ENCODE measurements at places on chromosomes 5 and 9.

GRCh38 chr5:143471666-143472464, 68.4 kb upstream of the NR3C1 start:
- no peaks in the 10 kb centered on the region for H3K36me3 ChIP-seq
- no peaks in the 10 kb centered on the region for H3K27me3 ChIP-seq
- no peak overlapping the region for H3K27ac ChIP-seq
- H3K4me3 ChIP-seq, result no peak overlapping the region
- no peaks in the 10 kb centered on the region for H3K4me1 ChIP-seq
- DNase-seq, result no peak

- no peaks in the 10 kb centered on the region for H3K4me1 ChIP-seq
- H3K4me3 ChIP-seq, result no peak within 1 kb of the TSS
- no peaks in the 10 kb centered on the region for H3K36me3 ChIP-seq
- H3K27me3 ChIP-seq, result no peaks in the 10 kb centered on the region
- no peak within 1 kb of the TSS for H3K27ac ChIP-seq
Measured at GRCh38 chr9:84340535-84340934, at the start of gene SLC28A3. SLC28A3 (minus strand) TSS chr9:84340758; CDS start chr9:84340633, 125 bp downstream.

- no peaks in the 10 kb centered on the region for H3K27me3 ChIP-seq
- H3K4me3 ChIP-seq, result no peak overlapping the region
- no peaks in the 10 kb centered on the region for H3K36me3 ChIP-seq
- H3K4me1 ChIP-seq, result no peaks in the 10 kb centered on the region
- H3K27ac ChIP-seq, result no peak overlapping the region
Measured at GRCh38 chr5:60903356-60903755, 41.5 kb downstream of the ERCC8 start.

GRCh38 chr5:15598294-15598902, 98.4 kb downstream of the FBXL7 start:
- H3K4me3 ChIP-seq, result no peak overlapping the region
- no peak for DNase-seq
- H3K36me3 ChIP-seq, result no peaks in the 10 kb centered on the region
- no peaks in the 10 kb centered on the region for H3K27me3 ChIP-seq
- H3K27ac ChIP-seq, result no peak overlapping the region
- H3K4me1 ChIP-seq, result no peaks in the 10 kb centered on the region

GRCh38 chr9:129714511-129715061, 38.3 kb downstream of the PTGES start:
- H3K36me3 ChIP-seq, result no peaks in the 10 kb centered on the region
- H3K4me1 ChIP-seq, result peaks cover 4% of the 10 kb centered on the region
- no peak for DNase-seq
- H3K27me3 ChIP-seq, result no peaks in the 10 kb centered on the region

DNA sequence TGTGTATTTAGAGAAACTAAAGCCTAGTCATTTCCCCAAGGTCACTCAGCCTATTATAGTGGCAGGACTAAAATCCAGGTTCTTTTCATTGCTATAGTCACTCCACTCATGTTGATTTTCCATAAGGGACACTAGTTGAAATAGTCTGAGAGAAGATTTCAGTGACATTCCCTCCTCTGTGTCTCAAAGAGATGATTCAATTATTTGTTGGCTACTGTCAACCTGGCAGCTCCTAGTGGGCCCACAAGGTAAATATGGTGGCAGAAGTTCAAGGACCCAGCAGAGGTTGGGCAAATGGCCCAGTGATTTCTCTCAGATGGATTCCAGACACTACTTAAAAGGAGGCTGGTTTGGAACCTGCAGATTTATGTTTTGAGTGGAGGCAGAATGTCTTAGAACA, 48.1 kb downstream of the G3BP1 start:
- no peaks in the 10 kb centered on the region for H3K27me3 ChIP-seq
- H3K27ac ChIP-seq, result no peak overlapping the region
- DNase-seq, result no peak
- no peak overlapping the region for H3K4me3 ChIP-seq
- H3K4me1 ChIP-seq, result no peaks in the 10 kb centered on the region
- no peaks in the 10 kb centered on the region for H3K36me3 ChIP-seq

DNA sequence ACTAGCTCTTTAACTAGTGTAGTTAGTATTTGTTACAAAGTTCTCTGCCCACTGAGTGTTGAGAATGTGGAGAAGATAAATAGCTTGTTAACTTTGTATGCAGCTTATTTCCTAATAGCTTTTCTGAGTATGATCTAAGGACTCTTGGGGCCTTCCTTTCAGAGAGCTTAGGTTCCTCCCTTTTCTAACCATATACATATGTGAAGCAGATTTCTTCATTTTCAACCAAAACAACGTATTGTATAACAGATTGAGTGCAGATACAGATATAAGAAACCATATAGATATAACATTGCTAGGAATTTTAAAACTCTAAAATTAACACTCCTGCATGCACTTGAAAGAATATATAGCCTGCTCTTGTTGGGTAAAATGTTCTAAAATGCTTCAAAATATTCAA, 70.4 kb downstream of the SCAMP1 start:
- no peak overlapping the region for H3K4me3 ChIP-seq
- no peaks in the 10 kb centered on the region for H3K36me3 ChIP-seq
- H3K27me3 ChIP-seq, result no peaks in the 10 kb centered on the region
- no peaks in the 10 kb centered on the region for H3K4me1 ChIP-seq
- no peak overlapping the region for H3K27ac ChIP-seq

- H3K4me3 ChIP-seq, result no peak overlapping the region
- DNase-seq, result no peak
- H3K4me1 ChIP-seq, result no peaks in the 10 kb centered on the region
- H3K36me3 ChIP-seq, result no peaks in the 10 kb centered on the region
- no peaks in the 10 kb centered on the region for H3K27me3 ChIP-seq
Measured at GRCh38 chr5:169544264-169544950, 39.2 kb upstream of the SPDL1 start.

All from uterus (tissue), 4 donors.